ENCODE measurements at places on chromosomes 7 and 10. TPM values are rescaled to one million over a fixed set of nuclear protein-coding genes. Genes with fewer than 3 reads are reported as not detected.

DNA sequence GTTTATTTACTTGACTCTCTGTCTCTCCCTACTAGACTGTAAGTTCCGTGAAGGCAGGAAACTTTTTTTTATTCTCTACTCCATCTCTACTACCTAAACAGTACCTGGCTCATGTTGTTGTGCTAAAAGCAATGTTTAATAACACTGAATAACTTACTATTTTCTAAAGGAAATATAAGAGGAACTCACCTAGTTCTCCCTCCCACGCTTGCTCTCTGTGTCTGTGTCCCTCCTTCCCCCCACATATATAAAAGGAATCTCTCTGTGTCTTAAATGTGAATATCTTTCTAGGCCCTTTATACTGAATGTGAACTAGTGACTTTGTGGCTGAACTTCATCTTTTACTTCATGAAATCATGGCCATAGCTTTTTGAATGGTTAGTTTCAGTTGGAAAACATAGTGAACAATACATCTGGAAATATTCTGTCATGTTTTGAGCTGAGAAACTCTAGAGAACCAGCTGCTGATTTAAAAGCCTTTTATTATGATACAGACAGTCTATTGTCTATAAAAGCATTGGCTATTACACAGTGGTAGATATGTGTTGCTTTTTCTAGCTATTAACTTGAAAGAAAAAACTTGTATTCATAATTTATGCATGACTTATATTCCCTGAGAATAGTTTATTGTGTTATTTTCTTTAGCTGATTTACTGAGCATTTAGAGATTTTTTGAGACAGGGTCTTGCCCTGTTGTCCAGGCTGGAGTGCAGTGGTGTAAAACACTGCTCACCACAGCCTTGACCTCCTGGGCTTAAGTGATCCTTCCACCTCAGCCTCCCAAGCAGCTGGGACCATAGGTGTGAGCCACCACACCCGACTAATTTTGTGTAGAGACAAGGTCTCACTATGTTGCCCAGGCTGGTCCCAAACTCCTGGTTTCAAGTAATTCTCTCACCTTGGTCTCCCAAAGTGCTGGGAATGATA is 42.5 kb downstream of the VCL start:
- no peaks in the 10 kb centered on the region for H3K27me3 ChIP-seq
- H3K4me3 ChIP-seq, result no peak overlapping the region
- peaks cover 25% of the 10 kb centered on the region for H3K4me1 ChIP-seq
- H3K36me3 ChIP-seq, result peaks cover 9% of the 10 kb centered on the region
- H3K27ac ChIP-seq, result no peak overlapping the region
- DNase-seq, result no peak

Gene WBP1L
- 21.1 TPM for total RNA-seq

DNA sequence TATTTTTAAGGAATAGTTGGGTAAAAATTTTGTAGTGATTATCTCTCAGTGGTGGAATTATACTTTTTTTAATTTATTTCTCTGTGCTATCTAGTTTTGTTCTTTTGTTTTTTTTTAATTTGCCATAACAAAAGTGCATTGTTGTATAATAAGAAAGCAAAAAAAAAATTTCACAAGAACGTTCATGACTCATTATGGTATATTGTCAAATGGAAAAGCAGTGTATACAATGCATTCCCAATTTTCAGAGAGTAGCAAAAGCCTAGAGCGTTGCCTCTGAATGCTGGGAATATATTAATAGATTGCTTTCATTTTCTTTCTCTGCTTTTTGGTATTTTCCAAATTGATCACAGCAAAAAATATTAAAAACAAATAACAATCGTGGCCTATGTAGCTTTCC is 46.3 kb upstream of the GPAM start:
- H3K36me3 ChIP-seq, result peaks cover 2% of the 10 kb centered on the region
- no peaks in the 10 kb centered on the region for H3K4me1 ChIP-seq
- H3K4me3 ChIP-seq, result no peak overlapping the region
- no peak for DNase-seq
- no peak overlapping the region for H3K27ac ChIP-seq

DNA sequence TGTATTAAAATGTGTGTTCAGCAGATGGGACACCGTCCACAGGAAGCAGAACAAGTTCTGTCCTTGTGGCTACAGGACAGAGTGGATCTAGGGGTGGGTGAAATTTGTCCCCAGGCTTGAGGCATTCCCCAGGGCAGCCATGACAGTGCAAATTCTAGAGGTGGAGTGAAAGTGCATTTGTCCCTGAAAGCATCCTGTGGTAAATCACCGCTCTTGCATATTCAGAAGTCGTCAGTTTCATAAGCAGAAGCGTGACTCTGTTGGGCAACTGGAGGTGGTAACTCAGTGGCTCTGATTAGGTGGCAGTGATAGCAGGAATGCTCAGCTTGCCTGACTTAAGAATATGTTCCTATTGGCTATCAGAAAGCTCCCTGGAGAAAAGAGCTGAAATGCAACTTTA is 96.6 kb downstream of the SNX10 start:
- peaks cover 4% of the 10 kb centered on the region for H3K4me1 ChIP-seq
- H3K4me3 ChIP-seq, result no peak overlapping the region
- no peak overlapping the region for H3K27ac ChIP-seq
- peaks cover 4% of the 10 kb centered on the region for H3K36me3 ChIP-seq
- H3K27me3 ChIP-seq, result peaks cover 67% of the 10 kb centered on the region

- no peak for DNase-seq
- no peaks in the 10 kb centered on the region for H3K4me1 ChIP-seq
- no peak overlapping the region for H3K27ac ChIP-seq
- no peaks in the 10 kb centered on the region for H3K27me3 ChIP-seq
- no peak overlapping the region for H3K4me3 ChIP-seq
Measured at GRCh38 chr7:79410345-79410744, 43.1 kb downstream of the MAGI2 start.

DNA sequence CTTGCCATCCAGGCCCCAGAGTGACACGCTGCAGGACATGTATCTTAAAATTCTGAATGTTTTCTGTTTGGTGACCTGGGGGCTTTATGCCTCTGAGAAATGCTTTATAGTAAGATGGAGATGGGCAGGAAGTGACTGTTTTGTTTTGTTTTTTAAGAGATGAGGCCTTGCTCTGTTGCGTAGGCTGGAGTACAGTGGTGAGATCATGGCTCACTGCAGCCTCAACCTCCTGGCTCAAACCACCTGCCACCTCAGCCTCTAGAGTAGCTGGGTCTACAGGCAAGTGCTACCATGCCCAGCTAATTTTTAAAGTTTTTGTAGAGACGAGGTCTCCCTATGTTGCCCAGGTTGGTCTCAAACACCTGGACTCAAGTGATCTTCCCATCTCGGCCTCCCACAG is 20.6 kb downstream of the ZNF777 start:
- H3K27me3 ChIP-seq, result no peaks in the 10 kb centered on the region
- no peak overlapping the region for H3K4me3 ChIP-seq
- no peak for DNase-seq
- H3K4me1 ChIP-seq, result peaks cover 26% of the 10 kb centered on the region
- peaks cover 10% of the 10 kb centered on the region for H3K36me3 ChIP-seq

Gene PRR15
- total RNA-seq, result not detected

Gene ANKRD61
- total RNA-seq, result not detected

Gene PIP
- not detected for total RNA-seq

Gene HMX2
- total RNA-seq, result not detected

DNA sequence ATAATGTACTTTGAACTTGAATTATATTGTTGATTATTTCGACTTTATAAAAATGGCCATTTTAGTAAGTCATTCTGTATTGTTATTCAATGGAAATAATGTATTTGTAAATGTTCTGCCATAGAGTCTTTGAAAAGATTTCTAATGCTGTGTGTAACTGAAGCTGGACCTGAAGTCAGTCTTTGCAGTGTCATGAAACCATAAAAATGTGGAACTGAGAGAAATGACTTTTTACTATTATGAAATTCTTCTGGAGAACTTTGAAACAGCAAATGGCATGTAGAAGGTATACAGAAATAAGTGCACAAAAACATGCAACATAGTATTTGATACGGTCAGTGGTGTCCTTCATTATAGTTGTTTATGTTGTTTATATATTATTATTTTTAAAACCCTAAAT is 59.7 kb upstream of the ADRA2A start:
- no peak for DNase-seq
- H3K27me3 ChIP-seq, result no peaks in the 10 kb centered on the region
- H3K4me3 ChIP-seq, result no peak overlapping the region

- H3K27ac ChIP-seq, result peak overlapping the region; percentile 86
- DNase-seq, result no peak
- no peaks in the 10 kb centered on the region for H3K27me3 ChIP-seq
- H3K36me3 ChIP-seq, result no peaks in the 10 kb centered on the region
- no peak overlapping the region for H3K4me3 ChIP-seq
Measured at GRCh38 chr7:4734587-4735345, 40.7 kb upstream of the AP5Z1 start.

GRCh38 chr10:23694921-23695824 is 256.3 kb downstream of the OTUD1 start:
- no peak overlapping the region for H3K27ac ChIP-seq
- DNase-seq, result no peak
- peaks cover 73% of the 10 kb centered on the region for H3K27me3 ChIP-seq

DNA sequence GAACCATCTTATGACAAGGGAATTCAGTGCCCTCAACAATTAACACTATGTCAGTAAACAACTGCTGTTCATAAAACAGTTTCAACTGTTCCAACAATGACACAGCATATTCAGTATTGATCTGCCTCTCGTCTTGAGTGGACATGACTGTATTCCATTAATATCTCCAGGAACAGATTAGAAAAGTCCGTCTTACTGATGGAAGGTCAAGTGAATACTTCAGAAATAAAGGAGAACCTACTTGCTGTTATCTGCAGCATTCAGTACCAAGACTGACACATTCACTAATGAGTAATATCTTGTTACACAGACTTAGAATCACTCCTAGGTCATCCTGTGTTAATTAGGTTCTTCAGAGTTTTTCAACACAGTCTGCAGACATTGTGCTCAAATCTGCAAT is 12.1 kb downstream of the KBTBD2 start:
- peak overlapping the region; percentile 60 for H3K4me3 ChIP-seq
- DNase-seq, result no peak
- peaks cover 31% of the 10 kb centered on the region for H3K4me1 ChIP-seq
- no peak overlapping the region for H3K27ac ChIP-seq

Data from T-helper 17 cell (primary cell).